IMR-90 (cell line): ENCODE measurements at places on chromosomes 3 and 15. TPM values are rescaled to one million over a fixed set of nuclear protein-coding genes. Genes with fewer than 3 reads are reported as not detected.
A peak's percentile ranks its signal among the peaks of the same experiment; 100 is the strongest.

- no peak overlapping the region for H3K4me3 ChIP-seq
- H3K36me3 ChIP-seq: no peaks in the 10 kb centered on the region
- H3K27ac ChIP-seq: no peak overlapping the region
- H3K27me3 ChIP-seq: no peaks in the 10 kb centered on the region
- DNase-seq: peak; percentile 47
Measured at GRCh38 chr15:35458176-35458856, 87.6 kb downstream of the DPH6 start.

DNA sequence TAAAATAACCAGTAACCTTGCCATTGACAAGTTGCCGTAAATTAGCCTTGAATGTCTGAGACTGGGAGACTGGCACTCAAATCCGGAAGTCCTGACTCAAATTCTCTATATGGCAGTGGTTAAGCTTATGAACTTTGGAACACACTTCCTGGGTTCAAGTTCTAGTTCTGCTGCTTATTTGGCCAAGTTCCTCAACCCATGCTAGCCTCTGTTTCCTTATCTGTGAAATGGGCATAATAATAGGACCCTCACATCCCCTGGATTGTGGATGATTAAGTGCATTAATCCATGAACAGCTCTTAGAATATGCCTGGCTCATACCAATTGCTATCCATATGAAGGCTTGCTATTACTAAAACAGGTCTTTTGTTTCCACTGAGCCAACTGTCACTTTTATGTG is 311.5 kb downstream of the EDEM1 start:
- no peaks in the 10 kb centered on the region for H3K27me3 ChIP-seq
- no peak for DNase-seq
- H3K4me1 ChIP-seq: no peaks in the 10 kb centered on the region
- H3K27ac ChIP-seq: no peak overlapping the region
- H3K4me3 ChIP-seq: no peak overlapping the region
- no peaks in the 10 kb centered on the region for H3K36me3 ChIP-seq

MUC20 gene
- polyA plus RNA-seq: 0.12 and 0.24 TPM in 2 replicates

MORC1 gene
- polyA plus RNA-seq: not detected in 2 replicates

MELTF gene
- 0.43 and 0.50 TPM in 2 replicates for polyA plus RNA-seq

DNA sequence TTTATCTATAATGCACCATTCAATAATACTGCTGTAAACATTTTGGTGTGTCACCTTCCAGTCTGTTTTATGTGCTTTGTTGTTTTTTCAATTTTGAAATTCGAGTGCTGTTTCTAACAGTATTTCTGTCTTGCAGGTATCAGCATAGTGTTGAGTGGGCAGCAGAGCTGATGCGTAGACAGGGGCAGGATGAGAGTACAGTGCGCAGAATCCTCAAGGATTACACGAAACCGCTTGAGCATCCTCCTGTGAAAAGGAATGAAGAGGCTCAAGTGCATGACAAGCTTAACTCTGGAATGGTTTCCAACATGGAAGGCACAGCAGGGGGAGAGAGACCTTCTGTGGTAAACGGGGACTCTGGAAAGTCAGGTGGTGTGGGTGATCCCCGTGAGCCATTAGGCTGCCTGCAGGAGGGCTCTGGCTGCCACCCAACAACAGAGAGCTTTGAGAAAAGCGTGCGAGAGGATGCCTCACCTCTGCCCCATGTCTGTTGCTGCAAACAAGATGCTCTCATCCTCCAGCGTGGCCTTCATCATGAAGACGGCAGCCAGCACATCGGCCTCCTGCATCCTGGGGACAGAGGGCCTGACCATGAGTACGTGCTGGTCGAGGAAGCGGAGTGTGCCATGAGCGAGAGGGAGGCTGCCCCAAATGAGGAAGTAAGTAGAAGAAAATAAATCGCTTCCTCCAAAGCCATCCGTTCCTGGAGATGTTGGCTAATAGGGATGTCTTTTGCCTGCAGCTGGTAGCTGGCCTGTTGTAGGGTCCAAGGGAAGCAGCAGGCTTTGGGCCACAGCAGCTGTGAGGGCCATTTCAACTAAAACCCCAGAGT is 19.1 kb downstream of the TSEN2 start:
- H3K36me3 ChIP-seq: peaks cover 18% of the 10 kb centered on the region
- no peak overlapping the region for H3K27ac ChIP-seq
- H3K4me3 ChIP-seq: no peak overlapping the region
- H3K4me1 ChIP-seq: peaks cover 10% of the 10 kb centered on the region
- no peak for DNase-seq

- no peaks in the 10 kb centered on the region for H3K4me1 ChIP-seq
- no peaks in the 10 kb centered on the region for H3K27me3 ChIP-seq
- H3K36me3 ChIP-seq: no peaks in the 10 kb centered on the region
Measured at GRCh38 chr3:158465074-158465473, 105.9 kb upstream of the MLF1 start.

WDR76 gene
- polyA plus RNA-seq: 4.7 and 4.8 TPM in 2 replicates

GLCE gene
- 14.1 and 15.3 TPM in 2 replicates for polyA plus RNA-seq

DNA sequence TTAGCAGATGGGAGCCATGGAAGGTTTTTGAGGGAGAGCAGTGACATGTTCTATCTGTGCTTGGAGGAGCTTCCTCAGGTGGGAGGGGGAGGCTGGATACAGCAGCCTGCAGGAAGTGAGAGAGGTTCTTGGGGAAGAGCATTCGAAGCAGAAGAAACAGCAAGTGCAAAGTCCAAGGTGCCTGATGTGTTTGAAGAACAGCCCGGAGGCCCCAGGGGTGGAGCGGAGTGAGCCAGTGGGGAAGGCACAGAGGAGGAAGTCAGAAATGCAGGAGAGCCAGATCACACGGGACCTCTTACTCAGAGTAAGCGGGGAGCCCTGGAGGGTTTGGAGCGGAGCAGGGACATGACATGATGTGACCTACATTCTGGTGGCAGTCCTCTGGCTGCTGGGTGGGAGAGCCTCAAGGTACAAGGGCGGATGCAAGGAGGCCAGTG is 10.8 kb downstream of the ITGA11 start:
- no peak for DNase-seq
- H3K4me1 ChIP-seq: peaks cover 28% of the 10 kb centered on the region
- H3K27ac ChIP-seq: 0 out of 2 replicates have a peak overlapping the region, but pooled peaks have one; percentile 2

DNA sequence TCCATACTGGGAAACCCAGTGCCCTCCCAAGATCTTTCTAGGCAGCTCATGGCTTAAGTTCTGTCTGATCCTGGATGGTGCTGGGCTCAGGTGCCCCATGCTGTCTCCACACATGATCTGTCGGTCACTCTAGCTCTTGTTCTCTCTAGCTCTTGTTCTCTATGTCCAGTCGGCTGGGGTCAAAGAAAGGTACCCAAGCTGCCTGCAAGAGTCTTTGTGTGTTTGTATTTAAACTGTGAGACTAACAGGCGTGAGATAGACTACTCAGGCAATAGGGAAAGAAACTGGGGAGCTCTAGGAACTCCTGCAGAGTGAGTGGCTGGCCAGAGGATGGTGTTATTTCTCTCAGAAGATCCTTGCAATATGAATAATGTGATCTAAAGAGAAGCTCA is 40.2 kb downstream of the GPR156 start:
- peaks cover 12% of the 10 kb centered on the region for H3K27me3 ChIP-seq
- no peaks in the 10 kb centered on the region; the same call in 1 of the 2 replicates for H3K4me1 ChIP-seq
- no peak overlapping the region for H3K4me3 ChIP-seq
- H3K27ac ChIP-seq: no peak overlapping the region

GRCh38 chr3:159252772-159253384 is 451.0 kb downstream of the MFSD1 start:
- no peak overlapping the region for H3K4me3 ChIP-seq
- peak; percentile 41 for DNase-seq
- H3K36me3 ChIP-seq: no peaks in the 10 kb centered on the region
- H3K27me3 ChIP-seq: peaks cover 4% of the 10 kb centered on the region; the same call in 1 of the 2 replicates

DNA sequence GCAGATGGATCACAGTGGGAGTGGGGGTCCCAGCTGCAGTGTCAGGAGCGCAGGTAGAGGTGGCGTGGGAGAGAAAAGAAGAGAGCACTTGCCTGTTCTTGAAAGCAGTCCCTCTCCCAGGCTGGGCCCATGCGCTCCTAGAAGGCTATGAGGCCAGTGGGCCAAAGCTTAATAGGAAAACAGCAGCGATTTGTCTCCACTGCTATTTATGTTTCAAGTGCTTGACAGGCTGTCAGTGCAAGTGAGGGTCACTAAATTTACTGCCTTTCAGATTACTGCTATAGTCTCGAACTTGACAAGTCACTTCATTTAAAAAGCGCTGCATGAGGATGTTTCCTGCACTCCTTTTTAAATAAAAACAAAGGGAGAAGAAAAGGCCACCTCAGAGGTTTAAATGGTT is 239.5 kb downstream of the GAP43 start:
- H3K27ac ChIP-seq: no peak overlapping the region
- no peaks in the 10 kb centered on the region; the same call in 1 of the 2 replicates for H3K27me3 ChIP-seq
- no peak for DNase-seq
- peaks cover 6% of the 10 kb centered on the region for H3K4me1 ChIP-seq
- no peaks in the 10 kb centered on the region for H3K36me3 ChIP-seq

- no peaks in the 10 kb centered on the region for H3K27me3 ChIP-seq
Measured at GRCh38 chr15:87498560-87498959, 758.0 kb downstream of the NTRK3 start.

DNA sequence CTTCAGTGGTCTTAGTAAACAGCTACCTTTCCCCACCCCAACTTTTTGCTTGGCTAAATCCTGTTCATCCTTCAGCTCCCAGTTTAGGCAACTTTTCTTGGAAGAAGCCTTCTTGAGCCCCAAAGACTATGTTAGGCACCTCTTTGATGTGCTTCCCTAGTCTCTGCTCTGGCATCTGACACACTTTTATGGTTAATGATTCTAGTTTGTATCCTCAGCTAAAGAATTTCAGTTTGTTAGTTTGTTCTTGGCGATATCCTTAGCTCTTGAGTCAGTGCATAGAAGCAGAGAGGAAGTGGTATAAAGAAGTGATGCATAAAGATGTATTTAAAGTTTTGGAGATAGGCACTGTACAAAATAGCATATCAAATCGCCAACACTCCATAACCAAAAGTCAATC is 168.4 kb downstream of the WDR72 start:
- no peaks in the 10 kb centered on the region for H3K4me1 ChIP-seq

GRCh38 chr15:67251318-67251717 is 3.1 kb downstream of the AAGAB start:
- DNase-seq: no peak
- H3K27ac ChIP-seq: no peak overlapping the region
- H3K4me3 ChIP-seq: no peak overlapping the region
- H3K36me3 ChIP-seq: 0 out of 2 replicates have a peak, but pooled peaks cover 2% of the 10 kb centered on the region
- H3K27me3 ChIP-seq: no peaks in the 10 kb centered on the region

- no peaks in the 10 kb centered on the region for H3K27me3 ChIP-seq
- H3K4me3 ChIP-seq: no peak overlapping the region
- no peaks in the 10 kb centered on the region for H3K36me3 ChIP-seq
- peaks cover 5% of the 10 kb centered on the region for H3K4me1 ChIP-seq
- peak overlapping the region; percentile 76; the same call in 1 of the 2 replicates for H3K27ac ChIP-seq
Measured at GRCh38 chr3:105970283-105970682, 101.5 kb upstream of the CBLB start.

GRCh38 chr15:51051776-51052175 is 42.9 kb downstream of the TNFAIP8L3 start:
- peaks cover 5% of the 10 kb centered on the region; the same call in 1 of the 2 replicates for H3K27me3 ChIP-seq
- no peak overlapping the region for H3K4me3 ChIP-seq
- no peak for DNase-seq
- H3K36me3 ChIP-seq: no peaks in the 10 kb centered on the region
- peaks cover 6% of the 10 kb centered on the region; the same call in 1 of the 2 replicates for H3K4me1 ChIP-seq

- H3K4me1 ChIP-seq: no peaks in the 10 kb centered on the region
- H3K36me3 ChIP-seq: no peaks in the 10 kb centered on the region
- H3K27ac ChIP-seq: peak overlapping the region; percentile 64; the same call in 1 of the 2 replicates
Measured at GRCh38 chr3:49238274-49239127, 38.5 kb downstream of the C3orf62 start.

TUSC7 gene
- not detected in 2 replicates for polyA plus RNA-seq

DNA sequence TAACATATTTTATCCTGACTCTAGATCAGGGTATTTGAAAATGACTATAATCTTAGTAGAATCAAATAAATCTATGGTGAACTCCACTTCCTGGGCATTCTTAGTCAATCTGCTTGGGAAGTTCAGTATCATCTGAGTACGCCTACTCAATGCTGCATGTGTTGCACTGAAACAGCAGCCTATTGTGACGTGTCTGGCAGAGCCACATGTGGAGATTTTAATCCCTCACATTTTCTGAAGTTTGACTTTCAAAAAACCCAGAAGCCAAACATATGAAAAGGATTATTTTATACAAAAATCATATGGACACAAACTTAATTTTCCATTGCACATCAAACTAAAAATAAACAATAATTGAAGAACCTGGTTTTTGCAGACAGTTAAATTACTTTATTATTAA is 798.3 kb downstream of the ROBO1 start:
- no peak overlapping the region for H3K27ac ChIP-seq
- no peak overlapping the region for H3K4me3 ChIP-seq
- DNase-seq: peak; percentile 77
- no peaks in the 10 kb centered on the region for H3K4me1 ChIP-seq
- no peaks in the 10 kb centered on the region for H3K27me3 ChIP-seq
- H3K36me3 ChIP-seq: no peaks in the 10 kb centered on the region

GRCh38 chr3:177745607-177746005 is 548.3 kb upstream of the TBL1XR1 start:
- no peaks in the 10 kb centered on the region for H3K36me3 ChIP-seq
- no peak overlapping the region for H3K4me3 ChIP-seq
- H3K27ac ChIP-seq: peak overlapping the region; percentile 73; the same call in 1 of the 2 replicates
- no peak for DNase-seq

GRCh38 chr3:134863915-134864314 is 68.9 kb downstream of the EPHB1 start:
- H3K27ac ChIP-seq: no peak overlapping the region
- no peaks in the 10 kb centered on the region for H3K27me3 ChIP-seq
- no peaks in the 10 kb centered on the region for H3K4me1 ChIP-seq
- no peak for DNase-seq
- H3K36me3 ChIP-seq: no peaks in the 10 kb centered on the region

- no peak overlapping the region for H3K4me3 ChIP-seq
- no peak overlapping the region for H3K27ac ChIP-seq
- no peaks in the 10 kb centered on the region for H3K4me1 ChIP-seq
- H3K27me3 ChIP-seq: no peaks in the 10 kb centered on the region; the same call in 1 of the 2 replicates
Measured at GRCh38 chr3:170599091-170599490, 13.2 kb upstream of the SLC7A14 start.

- 0 out of 2 replicates have a peak, but pooled peaks cover 3% of the 10 kb centered on the region for H3K4me1 ChIP-seq
- no peak overlapping the region for H3K27ac ChIP-seq
- DNase-seq: peak; percentile 12
- peaks cover 4% of the 10 kb centered on the region; the same call in 1 of the 2 replicates for H3K27me3 ChIP-seq
Measured at GRCh38 chr3:4897765-4898453, 81.3 kb upstream of the BHLHE40 start.

DNA sequence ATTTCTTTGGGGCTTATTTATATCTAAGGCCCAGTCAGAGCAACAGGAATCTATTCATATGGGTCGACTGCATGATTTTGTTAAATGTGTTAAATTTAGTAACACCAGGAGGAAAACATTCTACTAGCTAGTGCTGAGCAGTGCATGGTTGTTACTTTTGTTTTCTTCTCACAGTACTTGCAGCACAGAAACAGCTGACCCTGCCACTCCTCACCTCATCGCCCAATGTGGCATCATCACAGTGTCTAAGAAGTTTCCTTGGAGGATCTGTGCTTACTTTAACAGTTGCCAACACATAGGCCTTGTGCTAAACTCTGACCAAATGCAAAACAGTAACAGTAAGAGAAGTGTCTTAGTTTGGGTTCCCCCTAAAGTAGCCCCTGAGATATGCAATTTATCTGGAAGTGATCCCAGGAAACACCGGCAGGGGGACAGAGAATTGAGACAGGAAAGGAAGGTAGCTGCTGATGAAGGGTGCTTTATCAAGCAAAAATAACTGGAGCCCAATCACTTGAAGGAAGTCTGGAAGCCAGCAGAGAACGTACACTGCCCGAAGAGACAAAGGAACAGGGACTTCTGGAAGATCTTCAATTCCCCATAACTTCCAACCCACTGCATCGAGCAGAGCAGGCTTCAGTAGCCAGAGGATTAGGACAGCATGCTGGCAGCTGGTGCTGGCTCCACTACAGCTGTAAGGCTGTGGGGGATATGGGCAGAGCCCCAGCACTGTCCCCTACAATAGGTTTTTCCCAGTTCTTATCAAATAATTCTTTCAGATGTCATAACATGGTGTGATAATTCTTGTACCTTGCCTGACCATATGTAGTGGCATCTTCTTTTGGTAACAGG is 36.0 kb upstream of the ULK4 start:
- H3K4me1 ChIP-seq: no peaks in the 10 kb centered on the region
- DNase-seq: peak; percentile 3
- H3K4me3 ChIP-seq: no peak overlapping the region
- H3K27ac ChIP-seq: no peak overlapping the region
